CD8-positive, alpha-beta memory T cell (primary cell): ENCODE measurements at places on chromosomes 1 and 21. TPM values are rescaled to one million over a fixed set of nuclear protein-coding genes. Genes with fewer than 3 reads are reported as not detected.

GRCh38 chr1:184502161-184502560 lies 115.3 kb downstream of the C1orf21 start:
- DNase-seq = no peak

DNA sequence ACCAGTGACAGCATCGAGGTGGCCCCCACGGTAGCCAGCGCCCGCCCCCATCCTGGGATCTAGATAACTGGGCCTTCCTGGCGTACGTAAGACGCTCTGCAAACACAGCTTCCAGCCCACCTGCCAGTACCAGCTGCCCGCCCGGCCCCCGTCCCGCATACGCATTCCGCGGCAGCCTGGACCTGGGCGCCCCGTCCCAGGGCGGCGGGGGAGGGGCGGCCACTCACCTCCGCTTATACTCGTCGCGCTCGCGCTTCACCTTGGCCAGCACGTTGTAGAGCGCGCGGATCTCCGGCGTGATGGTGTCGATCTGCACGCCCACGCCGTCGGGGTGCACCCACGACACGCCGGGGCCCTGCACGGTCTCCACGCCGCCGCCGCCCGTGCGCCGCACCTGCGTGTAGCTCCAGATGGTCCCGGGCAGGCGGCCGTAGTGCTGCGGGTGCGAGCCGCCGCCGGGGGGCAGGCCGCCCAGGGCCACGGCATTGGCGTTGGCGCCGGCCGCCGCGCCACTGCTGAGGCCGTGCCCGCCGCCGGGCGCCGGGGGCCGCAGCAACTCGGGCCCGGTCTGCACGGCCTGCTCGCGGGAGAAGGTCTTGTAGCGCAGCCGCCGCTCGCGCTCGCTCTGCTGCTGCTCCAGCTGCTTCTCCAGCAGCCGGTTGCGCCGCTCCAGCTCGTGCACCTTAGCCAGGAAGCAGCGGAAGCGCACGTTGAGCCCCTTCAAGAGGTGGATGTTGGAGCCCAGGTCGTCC lies 859 bp downstream of the IFFO2 start:
- DNase-seq = peak; percentile 81

DNA sequence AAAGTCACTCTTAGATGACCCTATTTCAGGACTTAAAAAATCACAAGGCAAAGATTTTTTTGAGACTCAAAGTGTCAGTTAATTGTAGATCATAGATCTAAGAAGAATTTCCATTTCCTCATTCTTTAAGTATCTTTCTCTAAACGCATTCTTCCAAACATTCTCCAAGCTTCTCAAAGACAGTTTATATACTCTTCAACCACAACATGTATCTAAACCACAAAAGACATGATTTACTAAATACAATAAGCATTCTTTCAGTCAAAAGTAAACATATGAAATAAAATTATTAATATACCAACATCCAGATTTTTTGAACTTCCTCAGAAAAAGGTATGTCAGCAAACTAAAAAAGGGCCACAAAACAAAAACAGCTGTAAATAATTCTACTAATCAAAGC lies 24.4 kb downstream of the RC3H1 start:
- no peak for DNase-seq

MROH7 gene
- not detected for total RNA-seq

GRCh38 chr1:52365071-52365745 lies 797 bp downstream of the CC2D1B start:
- no peak for DNase-seq

DNA sequence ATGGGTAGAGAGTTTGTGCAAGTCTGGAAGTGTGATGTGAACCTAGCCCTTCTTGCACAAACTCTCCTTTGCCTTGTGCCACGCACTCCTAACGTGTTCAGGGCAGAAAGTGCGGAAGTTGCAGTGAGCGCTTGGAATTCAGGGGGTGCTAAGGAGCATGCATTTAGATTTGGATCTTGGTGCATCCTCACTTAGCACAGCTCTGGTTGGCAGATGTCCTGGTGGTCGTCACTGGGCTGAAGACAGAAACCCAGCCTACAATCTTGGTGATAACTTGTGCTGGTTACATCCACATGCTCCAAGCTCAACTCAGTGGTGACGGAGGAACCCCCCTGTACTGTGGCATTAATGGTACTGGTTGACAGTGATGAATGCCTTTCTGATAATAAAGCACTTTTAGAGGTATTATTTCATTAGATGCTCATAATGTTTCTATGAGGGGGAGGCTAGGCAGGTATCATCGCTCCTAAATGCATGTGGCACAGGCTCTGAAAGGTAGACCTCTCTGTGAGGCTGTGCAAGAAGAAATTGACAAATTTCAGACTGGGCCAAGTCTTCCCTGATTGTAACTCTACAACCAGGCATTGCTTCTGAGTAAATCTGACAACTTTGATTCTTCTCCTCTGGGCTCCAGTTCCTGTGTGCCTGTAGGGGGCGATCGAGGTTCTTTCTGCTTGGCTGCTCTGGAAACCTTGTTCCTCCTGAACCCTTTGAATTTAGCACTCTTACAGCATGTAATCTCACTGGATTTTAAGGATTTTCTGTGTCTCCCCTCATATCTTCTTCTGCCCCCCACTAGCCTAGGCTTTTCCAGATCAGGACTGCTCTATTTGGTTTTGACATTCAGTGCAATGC lies 40.6 kb downstream of the MAPKAPK2 start:
- peak; percentile 46 for DNase-seq

OR2T3 gene
- not detected for total RNA-seq

DNA sequence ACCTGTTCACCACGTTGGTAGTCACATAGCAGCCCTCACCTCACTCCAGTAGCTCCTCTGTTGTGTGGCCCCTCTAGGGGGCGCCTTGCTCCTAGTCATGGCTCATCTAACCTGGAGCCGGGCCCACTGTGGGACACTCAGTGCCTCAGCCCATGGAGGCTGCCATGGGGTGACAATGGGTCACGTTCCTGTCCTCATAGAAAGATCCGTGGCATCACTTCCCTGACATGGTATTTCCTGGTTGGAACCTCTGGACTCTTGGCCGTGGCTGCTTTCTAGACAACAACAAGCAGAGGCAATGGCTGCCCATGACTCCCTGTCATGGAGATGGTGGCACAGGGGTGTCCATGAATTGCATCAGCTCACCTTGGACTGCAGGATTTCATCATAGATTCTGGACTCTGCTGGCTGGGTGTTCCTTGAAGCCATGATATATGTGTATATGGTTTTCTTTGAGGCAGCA lies 27.5 kb upstream of the SLAMF6 start:
- peak; percentile 45 for DNase-seq

LCE1B gene
- total RNA-seq = not detected

KRTAP7-1 gene
- total RNA-seq = not detected

- no peak for DNase-seq
Observed at GRCh38 chr1:219576931-219577730, 35.8 kb downstream of the ZC3H11B start.

DNA sequence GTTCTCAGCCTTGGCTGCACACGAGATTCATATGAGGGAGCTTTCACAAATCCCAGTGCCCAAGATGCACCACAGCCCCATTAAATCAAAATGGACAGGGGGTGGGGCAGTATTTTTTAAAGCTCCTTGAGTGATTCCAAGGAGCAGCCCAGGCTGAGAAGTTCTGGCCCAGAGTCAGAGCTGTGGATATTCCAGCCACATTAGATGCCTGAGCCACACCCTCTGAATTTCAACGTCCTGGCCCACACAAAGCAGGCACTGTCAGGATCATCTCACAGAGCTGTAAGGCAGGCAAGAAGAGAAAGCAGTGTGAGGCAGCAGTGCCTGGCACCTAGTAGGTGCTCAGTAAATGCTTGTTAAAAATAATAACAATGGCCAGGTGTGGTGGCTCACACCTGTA lies 37.4 kb downstream of the PAX7 start:
- DNase-seq = no peak

TMEM200B gene
- 0.38 TPM for total RNA-seq

DNA sequence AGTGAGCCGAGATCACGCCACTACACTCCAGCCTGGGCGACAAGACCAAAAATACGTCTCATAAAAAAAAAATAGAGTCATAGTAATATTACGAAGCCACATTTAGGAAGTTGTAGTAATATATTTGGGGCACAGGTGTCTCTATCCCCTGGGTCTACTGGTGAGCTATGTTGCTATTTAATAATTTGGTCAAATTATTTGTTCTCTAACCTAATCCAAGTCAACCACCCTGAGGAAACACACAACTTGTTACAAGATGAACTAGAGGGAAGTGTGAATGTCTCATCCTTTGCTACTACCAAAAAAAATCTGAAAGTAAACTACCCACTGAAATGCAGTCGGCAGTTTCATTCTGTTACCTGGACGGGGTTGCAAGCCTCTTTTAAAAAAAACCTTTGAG lies 35.3 kb downstream of the RGS8 start:
- no peak for DNase-seq

DNA sequence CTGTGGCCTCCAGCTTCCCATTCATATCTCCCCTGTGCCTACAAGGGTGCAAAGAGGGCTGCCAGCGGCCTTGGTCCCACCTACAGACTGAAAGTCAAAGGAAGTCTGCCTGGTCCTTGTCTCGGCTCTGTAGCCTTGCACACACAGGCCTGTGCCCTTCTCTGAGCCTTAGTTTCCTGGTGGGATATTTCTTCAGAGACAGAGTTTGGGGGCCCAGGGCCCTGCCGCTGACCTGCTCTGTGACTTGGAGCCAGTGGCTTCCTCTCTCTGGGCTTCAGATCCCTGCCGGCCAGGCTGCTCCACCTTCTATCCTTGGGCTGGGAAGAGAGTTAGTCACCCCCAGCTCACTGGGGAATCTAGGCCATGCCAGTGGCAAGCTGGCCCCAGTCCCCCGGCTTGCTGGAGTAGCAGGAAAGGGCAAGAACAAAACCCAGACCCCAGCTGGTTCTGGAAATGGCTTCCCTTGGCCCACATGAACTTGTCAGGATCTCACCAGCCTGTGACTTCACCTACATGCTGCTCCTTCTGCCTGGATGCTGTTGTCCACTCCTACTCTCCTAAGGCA lies 1.0 kb upstream of the TMEM61 start:
- no peak for DNase-seq

- no peak for DNase-seq
Observed at GRCh38 chr21:28431527-28432200, 561.0 kb downstream of the LTN1 start.

- no peak for DNase-seq
Observed at GRCh38 chr1:169860750-169861149, 32.9 kb downstream of the SCYL3 start.

SPATA6 gene
- total RNA-seq = 0.72 TPM

DNA sequence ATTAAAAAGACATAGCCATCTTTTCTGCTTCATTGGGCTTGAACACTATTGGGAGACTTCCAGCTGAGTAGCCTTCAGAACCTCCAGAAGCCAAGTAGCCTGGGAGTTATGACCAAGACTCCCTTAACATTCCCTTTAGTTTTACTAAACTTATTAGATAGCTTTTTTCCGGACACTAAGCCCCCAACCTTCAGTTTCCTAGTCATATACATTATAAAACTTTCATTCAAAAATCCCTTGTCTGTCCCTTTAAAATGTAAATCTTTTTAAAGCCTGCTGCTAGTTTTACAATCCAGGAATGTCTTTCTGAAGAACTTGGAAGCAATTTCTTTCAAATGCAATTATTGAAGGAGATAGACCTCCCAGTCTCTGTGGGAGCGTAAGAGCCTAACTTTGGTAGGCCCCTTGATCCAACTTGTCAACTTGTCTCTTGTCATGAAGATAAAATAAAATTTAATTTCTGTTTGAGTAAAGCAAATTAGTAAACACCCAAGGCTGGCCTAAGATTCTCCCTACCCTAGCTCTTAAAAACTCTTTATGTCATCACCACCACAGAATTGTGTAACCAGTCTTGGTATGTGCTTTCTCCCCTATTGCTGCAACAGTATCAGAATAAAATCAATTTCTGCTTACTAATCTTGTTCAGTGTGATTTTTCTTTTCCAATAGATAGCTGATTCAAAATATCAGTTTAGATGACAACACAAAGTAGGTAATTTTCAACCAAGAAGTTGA lies 796.2 kb downstream of the PLA2G4A start:
- DNase-seq = no peak

DNA sequence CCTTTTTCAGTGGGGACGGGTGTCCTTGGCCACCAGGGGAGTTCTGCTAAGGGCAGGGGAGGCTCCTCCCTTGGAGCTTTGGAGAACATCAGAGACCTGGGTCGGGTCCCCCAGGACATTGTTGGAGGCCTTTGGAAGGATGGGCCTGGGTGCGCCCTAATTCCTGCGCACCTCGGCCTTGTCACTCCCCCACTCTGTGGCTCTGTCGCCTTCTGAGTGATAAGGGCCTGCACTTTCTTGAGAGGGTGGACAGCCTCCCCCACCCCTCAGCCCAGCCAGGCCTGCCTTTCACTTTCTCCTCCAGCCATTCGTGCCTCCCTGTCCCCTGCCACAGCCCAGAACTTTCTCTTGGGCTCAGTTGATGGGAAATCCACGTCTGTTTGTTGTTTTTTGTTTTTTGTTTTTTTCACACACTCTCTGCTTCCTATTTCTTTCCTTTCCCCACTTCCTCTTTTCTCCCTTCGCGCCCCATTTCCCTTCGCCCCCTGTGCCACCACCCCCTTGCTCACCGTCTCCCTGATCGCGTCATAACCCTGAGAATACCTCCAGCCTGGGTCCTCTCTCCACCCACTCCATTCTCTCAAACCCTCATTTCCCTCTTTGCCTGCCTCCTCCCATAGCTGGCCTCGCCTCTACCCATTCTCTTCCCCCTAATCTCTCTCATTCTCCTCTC lies 85.6 kb downstream of the PAX7 start:
- no peak for DNase-seq

GRCh38 chr1:246631426-246631825 lies 65.2 kb downstream of the CNST start:
- no peak for DNase-seq

MSH4 gene
- total RNA-seq = 0.58 TPM

YIPF1 gene
- total RNA-seq = 17.2 TPM

GIPC2 gene
- total RNA-seq = 0.35 TPM
